ENCODE measurements at places on chromosomes 3 and 15. TPM values are rescaled to one million over a fixed set of nuclear protein-coding genes. Genes with fewer than 3 reads are reported as not detected.

Gene C15orf39
- 7.4 TPM for total RNA-seq

Gene NOP10
- total RNA-seq, result 304 TPM

Gene MINDY4B
- total RNA-seq, result not detected

Gene MEX3B
- total RNA-seq, result 7.9 TPM

Gene CHRM5
- total RNA-seq, result not detected

Gene ESYT3
- total RNA-seq, result 0.17 TPM

Gene CRBN
- 38.7 TPM for total RNA-seq

Gene TGM4
- total RNA-seq, result 0.15 TPM

Gene BCHE
- 10.0 TPM for total RNA-seq

Gene TM4SF1
- 155 TPM for total RNA-seq

Gene AP4E1
- total RNA-seq, result 5.9 TPM

Gene RYR3
- total RNA-seq, result not detected

Gene CCDC80
- total RNA-seq, result 114 TPM

Gene FLNB
- total RNA-seq, result 112 TPM

Gene CD80
- not detected for total RNA-seq

Gene ADCY5
- under 0.01 TPM for total RNA-seq

Gene ALPK3
- 0.84 TPM for total RNA-seq

Gene CKMT1B
- total RNA-seq, result not detected

Gene EIF1B
- total RNA-seq, result 14.0 TPM

Gene SPG21
- 63.9 TPM for total RNA-seq

Gene CLSTN2
- total RNA-seq, result 0.15 TPM

Gene CD200R1
- not detected for total RNA-seq

Gene MAP2K1
- 30.4 TPM for total RNA-seq

Gene IL12A
- 4.5 TPM for total RNA-seq

Gene CCR3
- total RNA-seq, result not detected

Gene CEMIP
- total RNA-seq, result 2.7 TPM

Gene GNAT1
- total RNA-seq, result not detected

Gene ZBTB47
- 12.8 TPM for total RNA-seq

Gene SPINK8
- not detected for total RNA-seq

Gene SLC6A1
- total RNA-seq, result not detected

Gene LRTM1
- not detected for total RNA-seq

Gene PXYLP1
- 5.5 TPM for total RNA-seq

Gene PRTG
- 4.2 TPM for total RNA-seq

Gene ARNT2
- 8.4 TPM for total RNA-seq

Gene ITIH4
- total RNA-seq, result 0.45 TPM

Gene CLDN18
- not detected for total RNA-seq

Gene SLC2A2
- not detected for total RNA-seq

Gene SHC4
- total RNA-seq, result 0.67 TPM

Gene GPR176
- 80.7 TPM for total RNA-seq

Gene CADM2
- total RNA-seq, result 0.15 TPM

Gene PP2D1
- not detected for total RNA-seq

Gene CMTM7
- total RNA-seq, result 15.5 TPM

Gene AHSG
- total RNA-seq, result not detected

Gene GPR27
- total RNA-seq, result not detected

Gene CNBP
- 243 TPM for total RNA-seq

Gene MUSTN1
- not detected for total RNA-seq
